Mucosa of descending colon (tissue), 3 donors: ENCODE measurements at places on chromosomes 5 and 9.

GRCh38 chr5:32471784-32472183, 27.2 kb upstream of the ZFR start:
- no peak for DNase-seq

GRCh38 chr9:82148901-82149461, 160.4 kb downstream of the SPATA31D1 start:
- DNase-seq: no peak

- no peak for DNase-seq
Observed at GRCh38 chr9:135169709-135170226, 82.3 kb downstream of the OLFM1 start.

DNA sequence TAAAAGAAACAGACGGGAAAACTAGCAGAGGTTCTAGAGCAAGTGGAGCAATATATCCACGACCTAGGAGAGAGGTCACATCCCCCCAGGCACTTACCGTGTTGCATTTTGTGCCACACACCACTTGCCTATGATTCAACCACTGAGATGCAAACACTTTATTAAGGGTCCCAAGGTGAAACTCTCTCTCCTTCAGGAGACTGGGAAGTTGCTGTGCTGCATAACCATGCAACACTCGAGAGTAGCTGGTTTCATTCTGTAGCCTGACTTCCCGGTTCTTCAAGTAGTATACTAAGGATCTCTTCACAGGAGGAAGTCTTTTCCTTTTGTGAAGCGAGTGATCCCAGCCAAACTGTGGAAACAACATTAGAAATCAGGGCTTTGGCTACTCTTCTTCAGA, 1.6 kb downstream of the DCAF12 start:
- no peak for DNase-seq

GRCh38 chr9:3742586-3742985, 216.8 kb upstream of the RFX3 start:
- no peak for DNase-seq

GRCh38 chr5:78221964-78222451, 72.5 kb downstream of the AP3B1 start:
- DNase-seq: no peak

DNA sequence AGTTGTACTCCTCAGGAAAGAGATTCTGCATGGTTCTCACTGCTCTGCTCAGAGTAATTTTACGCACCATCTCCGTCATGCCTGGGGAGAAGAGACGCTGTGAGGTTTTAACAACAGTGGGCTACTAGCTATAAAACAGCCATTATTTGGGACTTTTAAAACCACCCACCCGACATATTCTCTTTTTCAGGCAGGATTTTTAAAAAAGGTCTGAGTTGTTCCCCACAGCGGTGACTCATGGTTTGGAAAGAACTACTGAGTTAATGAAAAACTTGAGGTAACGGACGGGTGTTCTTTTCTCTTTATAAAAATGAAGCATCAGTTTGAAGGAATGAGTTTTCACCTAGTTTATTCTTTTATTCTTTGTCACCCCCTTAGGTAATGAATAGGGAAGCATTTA, 61.3 kb downstream of the TTLL11 start:
- DNase-seq: no peak
